ENCODE measurements at places on chromosomes 3 and 15.
A peak's percentile ranks its signal among the peaks of the same experiment; 100 is the strongest.

GRCh38 chr3:195558602-195559001 is 15.5 kb upstream of the PPP1R2 start:
- DNase-seq: no peak

DNA sequence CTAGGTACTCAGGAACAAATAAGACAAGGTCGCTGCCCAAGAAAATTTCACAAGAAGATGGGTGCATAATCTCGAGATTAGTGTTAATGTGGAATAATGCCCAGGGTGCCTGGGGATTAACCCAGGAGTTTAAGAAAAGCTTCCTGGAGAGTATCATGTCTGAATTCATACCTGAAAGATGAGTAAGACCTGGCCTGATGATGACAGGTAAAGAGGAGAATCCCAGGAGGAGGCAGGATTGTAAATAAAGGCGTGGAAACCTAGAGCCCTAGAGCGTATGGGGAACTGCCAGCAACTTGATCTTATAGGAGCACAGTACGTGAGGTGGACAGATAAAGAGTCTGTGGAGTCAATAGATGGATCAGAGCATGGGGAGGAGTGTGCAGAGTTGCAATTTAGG is 43.0 kb downstream of the ARRDC4 start:
- DNase-seq: no peak

DNA sequence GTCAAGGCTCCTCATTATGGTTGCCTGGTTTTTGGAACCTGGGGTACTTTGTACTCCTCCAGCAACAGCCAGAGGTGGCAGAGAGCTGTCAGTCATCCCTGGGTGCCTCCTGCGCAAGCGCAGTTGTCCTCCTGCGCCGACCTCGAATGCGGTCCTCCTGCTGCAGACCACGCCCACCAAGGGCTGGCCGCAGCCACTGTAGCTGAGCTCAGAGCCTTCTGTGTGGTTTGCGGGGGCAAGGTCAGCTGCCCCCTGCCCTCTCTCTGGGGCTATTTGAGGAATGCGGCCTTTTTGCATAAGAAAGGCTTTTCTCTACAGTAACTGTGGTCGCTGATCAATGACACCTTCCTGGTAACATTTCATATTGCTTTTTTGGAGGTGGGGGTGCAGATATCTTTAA is 131.3 kb upstream of the SNRPN start:
- peak; percentile 12 for DNase-seq

GRCh38 chr15:48781017-48781416 is 29.9 kb downstream of the CEP152 start:
- DNase-seq: no peak
